AG20443 (cell line): ENCODE measurements at places on chromosomes 6 and 20.

GRCh38 chr20:34622821-34623451, 54.0 kb downstream of the PIGU start:
- DNase-seq = no peak

DNA sequence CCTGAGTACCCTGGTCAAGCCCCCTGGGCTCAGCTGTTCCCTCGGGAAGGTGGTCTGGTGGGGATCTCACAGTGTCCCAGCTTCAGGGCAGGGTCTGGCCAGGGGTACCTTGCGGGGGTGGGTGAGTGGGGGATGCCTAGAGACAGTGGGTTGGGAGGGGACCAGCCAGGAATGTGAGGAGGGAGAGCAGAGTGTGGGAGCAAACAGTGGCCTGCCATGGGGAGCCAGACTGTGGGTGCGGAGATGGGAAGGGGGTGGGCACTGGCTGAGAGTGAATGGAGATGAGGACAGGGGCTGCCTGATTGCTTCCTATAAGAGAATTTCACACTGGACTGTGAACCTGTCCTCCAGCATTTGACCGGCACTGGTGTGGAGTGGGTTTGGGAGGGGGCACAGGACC, 95.1 kb downstream of the VEGFA start:
- no peak for DNase-seq

- peak; percentile 42 for DNase-seq
Measured at GRCh38 chr6:132669690-132670291, 10.8 kb upstream of the TAAR1 start.

DNA sequence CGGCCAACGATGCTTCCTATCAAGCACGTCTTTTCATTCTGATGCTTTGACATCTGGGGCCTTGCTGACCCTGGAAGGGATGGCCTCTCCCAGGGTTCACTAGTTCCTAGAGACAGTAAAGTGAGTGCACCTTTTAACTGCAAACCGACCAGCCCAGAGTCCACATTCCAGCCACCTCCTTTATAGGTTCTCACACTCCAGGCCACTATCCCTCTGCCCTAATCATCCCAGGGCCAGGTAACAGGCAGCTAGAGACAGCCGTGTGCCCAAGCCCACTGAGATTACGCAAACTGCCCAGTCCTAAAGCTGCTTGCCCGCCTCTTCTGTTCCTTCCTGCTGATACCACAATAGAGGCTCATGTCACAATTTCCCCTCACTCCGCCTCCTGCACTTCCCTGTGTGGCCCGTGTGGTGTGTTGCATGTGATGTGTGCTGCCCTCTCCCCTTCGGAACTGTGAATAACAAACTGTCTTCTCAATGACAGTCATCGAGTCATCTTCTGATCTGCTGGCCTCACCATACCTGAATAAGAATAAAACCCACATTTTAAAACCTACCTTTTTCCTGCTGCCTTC, 123.7 kb upstream of the EXOC2 start:
- DNase-seq = no peak

DNA sequence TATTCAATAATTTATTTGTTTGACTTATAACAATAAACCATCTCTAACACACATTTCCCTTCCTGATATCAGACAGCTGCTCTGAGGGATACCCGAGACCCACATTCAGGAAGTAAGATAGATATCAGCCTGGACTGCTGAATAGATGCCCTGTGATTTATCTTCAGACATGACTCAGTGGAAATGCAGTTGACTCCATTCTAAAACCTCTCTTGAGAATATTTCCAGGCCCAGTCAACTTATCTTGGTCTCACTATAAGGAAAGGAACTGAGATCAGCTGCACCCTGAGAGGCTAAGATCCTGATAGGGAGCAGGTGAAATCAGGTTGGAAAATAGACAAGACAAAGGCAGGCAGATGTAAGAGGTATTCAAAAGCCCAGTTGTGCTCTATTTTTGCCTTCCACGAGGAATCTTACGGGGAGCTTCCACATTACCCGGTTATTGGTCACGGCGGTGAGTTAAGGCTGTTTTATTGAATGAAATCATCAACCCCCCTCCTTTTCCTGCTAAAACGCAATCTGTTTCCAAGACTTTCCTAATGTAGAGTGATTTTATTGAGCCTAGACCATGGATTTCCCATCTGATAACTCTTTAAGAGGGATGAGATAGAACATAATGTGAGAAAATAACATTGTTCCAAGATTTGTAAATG, 25.5 kb downstream of the C6orf15 start:
- DNase-seq = peak; percentile 22

GRCh38 chr6:38179300-38179699, 359.8 kb downstream of the ZFAND3 start:
- DNase-seq = no peak
